ENCODE measurements at places on chromosomes 7 and 10.

- no peak for DNase-seq
Measured at GRCh38 chr7:74379938-74380337, 73.8 kb upstream of the GTF2IRD1 start.

DNA sequence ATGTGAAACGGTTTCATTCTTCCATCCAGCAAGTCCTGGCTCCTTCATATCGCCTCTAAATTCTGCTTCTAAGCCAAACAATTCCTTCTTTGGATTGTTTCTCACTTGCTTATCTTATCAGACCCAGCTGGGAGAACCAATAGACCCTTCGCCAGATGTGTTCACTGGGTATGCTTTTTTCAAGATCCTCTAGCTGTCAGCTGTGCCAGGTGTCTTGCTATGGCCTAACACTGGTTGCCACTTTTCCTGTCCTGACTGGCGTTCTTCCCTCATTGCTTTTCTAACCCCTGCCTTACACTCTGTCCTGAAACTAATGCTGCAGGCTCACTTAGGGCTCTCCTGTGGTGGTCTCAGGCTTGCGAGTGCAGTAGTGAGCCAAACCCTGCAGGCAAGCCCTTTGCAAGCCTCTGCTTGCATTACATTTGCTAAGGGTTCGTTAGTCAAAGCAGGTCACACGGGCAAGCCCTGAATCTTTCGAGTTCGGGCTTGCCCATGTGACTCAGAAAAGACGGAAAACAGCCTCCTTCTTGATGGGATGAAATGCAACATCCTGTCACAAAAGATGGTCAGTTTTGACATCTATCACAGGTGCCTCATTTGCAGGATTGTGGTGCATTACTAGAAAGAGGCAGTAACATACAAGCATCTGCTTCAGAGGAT, 92.8 kb downstream of the VWC2 start:
- no peak for DNase-seq

GRCh38 chr7:121938429-121938996, 65.6 kb downstream of the PTPRZ1 start:
- no peak for DNase-seq

GRCh38 chr10:17249820-17250219, 21.8 kb downstream of the VIM start:
- DNase-seq = no peak

GRCh38 chr10:86747796-86748581, 8.4 kb upstream of the BMPR1A start:
- no peak for DNase-seq

DNA sequence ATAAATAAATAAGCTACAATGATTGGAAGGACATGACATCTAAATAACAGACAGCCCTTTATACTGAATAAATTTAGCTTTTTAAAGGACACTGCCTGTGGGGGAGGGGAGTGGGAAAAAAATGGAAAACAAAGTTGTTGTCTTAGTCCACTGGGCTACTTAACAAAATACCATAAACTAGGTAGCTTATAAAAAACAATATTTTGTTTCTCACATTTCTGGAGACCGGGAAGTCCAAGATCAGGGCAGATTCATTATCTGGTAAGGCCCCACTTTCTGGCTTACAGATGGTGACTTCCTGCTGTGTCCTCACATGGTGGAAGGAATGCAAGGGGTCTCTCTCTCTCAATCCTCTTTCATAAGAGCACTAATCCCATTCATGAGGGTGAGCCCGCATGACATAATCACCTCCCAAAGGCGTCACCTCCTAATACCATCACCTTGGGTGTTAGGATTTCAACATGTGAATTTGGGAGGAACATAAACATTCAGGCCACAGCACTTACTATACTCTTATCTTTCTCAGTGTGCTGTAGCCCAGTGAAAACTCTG, 43.0 kb downstream of the DNAJC12 start:
- no peak for DNase-seq
